T-cell (primary cell): ENCODE measurements at places on chromosomes 11 and 22.

- DNase-seq = no peak
Observed at GRCh38 chr11:1880746-1881441, 10.8 kb downstream of the PRR33 start.

DNA sequence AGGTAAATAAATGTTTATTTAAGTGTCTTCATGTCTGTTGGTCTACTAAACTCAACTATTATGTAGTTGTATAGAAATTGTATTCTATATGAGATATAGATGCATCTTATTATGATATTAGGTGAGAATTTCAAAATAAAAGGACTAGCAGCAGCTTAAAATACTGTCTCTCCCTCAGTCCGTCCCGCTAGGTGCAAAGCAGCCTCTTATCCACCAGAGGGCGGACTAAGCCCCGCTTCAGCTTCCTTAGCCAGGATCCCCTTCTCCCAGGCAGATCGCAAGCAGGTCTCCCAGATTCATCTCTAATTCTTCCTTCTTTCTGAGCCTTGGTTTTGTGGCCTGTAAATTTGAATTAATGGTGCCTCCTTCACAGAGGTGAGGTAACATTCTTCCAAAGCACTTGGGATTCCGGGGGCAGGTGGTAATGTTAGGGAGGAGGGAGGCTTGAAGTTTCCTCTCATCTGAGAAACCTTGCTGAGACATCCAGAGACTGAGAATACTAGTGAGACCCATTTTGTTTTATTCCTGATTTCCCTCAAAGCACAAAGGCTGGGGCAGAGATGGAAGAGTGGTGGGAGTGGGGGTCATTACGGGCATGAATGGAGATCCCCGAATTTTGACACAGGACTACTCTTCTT, 13.5 kb upstream of the INSC start:
- DNase-seq = no peak

DNA sequence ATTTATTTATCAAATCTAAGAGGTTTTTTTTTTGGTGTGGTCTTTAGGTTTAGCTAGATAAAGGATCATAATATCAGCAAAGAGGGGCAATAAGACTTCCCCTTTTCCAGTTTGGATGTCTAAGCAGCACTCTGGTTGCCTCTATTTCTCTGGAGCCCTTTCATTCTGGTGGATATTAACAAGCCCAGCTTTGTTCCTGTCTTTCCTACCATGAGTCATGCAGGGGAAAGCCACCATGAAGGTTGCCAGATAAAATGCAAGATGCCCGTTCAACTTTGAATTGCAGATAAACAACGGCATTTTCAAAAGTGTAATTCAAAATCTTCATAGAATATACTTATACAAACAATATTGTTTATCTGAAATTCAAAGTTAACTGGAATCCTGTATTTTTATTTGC, 143.6 kb downstream of the ADAMTS15 start:
- DNase-seq = no peak

- peak; percentile 68 for DNase-seq
Observed at GRCh38 chr11:117950993-117951961, 22.1 kb upstream of the TMPRSS13 start.

- DNase-seq = no peak
Observed at GRCh38 chr11:67491276-67492068, 8.6 kb downstream of the AIP start.

DNA sequence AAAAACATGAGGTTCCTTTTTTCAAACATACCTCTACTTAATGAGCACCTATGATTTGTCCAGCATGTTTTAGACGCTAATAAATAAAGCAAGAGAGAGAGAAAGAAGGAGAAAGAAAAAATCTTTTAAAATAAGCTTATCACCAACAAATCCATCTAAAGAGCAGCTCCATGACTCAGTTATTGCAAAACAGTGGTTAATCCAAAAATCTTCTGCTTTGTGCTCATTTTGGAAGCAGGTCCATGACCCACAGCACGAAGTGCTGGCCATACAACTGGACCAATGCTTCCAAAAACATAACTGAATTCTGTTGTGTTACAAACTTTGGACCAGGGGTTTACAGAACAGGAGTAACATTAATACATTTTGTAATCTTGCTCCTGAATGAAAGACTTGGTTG, 696.6 kb downstream of the KCNA4 start:
- no peak for DNase-seq
